K562 (cell line): ENCODE measurements at places on chromosomes 6 and 20. TPM values are rescaled to one million over a fixed set of nuclear protein-coding genes. Genes with fewer than 3 reads are reported as not detected.

DNA sequence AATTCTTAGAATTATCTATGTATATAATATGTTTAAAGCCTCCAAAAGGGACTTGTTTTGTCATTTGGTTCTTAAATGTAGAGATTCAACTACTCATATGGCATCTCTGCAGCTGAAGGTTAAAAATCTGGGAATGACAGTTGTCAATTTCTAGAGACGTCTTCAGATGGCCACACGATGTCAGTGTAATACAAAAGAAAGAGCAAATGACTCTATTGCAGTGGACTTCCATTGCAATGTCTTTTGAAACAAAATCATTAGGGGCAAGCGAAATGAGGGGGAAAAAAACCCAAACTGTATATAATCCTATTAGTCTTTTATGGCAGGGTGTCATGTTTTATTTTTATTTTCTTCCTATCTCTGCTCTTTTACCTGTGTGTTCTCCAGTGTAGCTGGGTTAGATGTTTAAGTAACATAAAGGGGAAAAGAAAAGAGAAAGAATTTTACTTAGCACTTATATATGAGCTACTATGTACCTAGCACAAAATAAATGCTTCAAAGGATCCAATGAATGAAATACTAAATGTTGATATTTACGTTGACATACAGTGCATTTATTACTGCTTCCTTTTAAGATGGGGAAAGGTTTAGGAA, 26.2 kb downstream of the CCN2 start:
- H3K27me3 ChIP-seq = no peaks in the 10 kb centered on the region
- no peaks in the 10 kb centered on the region for H3K36me3 ChIP-seq
- no peak overlapping the region for H3K4me3 ChIP-seq
- no peak overlapping the region for H3K27ac ChIP-seq
- no peaks in the 10 kb centered on the region for H3K4me1 ChIP-seq

DNA sequence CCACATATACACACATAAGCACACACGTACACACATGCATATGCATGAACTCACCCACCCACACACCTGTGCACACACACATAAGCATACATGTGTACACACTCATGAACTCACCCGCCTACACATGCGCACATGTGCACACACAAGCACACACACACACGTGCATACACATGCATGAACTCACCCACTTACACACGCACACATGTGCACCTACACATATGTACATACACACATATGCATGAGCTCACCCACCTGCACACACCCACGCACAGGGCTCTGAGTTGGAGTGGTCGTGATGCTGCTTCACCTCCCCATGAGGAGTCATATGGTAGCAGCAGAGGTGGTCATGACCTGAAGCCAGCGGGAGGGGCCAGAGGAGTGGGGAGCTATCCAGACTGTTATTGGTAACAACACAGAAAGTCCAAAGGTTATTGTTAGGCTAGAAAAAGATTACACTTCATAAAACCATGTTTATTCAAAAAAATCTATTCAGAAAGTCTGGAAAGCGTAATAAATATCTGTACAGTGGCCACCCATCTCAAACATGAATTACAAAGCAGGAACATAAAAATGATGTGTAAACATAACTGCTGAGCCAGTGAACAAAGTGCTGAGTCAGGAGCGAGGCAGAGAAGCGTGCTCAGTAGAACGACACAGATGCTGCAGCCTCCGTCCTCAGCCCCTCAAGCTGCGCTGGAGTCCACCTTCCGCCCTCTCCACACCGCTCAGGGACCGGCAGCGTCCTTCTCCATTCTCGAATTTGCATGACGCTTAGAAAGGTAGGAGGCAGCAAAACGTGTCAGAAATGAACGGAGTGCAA, 26.4 kb upstream of the MPC1 start:
- H3K36me3 ChIP-seq = no peaks in the 10 kb centered on the region
- peaks cover 11% of the 10 kb centered on the region; the same call in 1 of the 2 replicates for H3K4me1 ChIP-seq
- peak; percentile 22 for DNase-seq
- peaks cover 58% of the 10 kb centered on the region for H3K27me3 ChIP-seq

- no peak for DNase-seq
- no peaks in the 10 kb centered on the region for H3K4me1 ChIP-seq
- no peak overlapping the region for H3K27ac ChIP-seq
- H3K27me3 ChIP-seq = no peaks in the 10 kb centered on the region
- H3K4me3 ChIP-seq = no peak overlapping the region
These were observed 202.6 kb downstream of the TMEM242 start for GRCh38 chr6:157120534-157121232.

DNA sequence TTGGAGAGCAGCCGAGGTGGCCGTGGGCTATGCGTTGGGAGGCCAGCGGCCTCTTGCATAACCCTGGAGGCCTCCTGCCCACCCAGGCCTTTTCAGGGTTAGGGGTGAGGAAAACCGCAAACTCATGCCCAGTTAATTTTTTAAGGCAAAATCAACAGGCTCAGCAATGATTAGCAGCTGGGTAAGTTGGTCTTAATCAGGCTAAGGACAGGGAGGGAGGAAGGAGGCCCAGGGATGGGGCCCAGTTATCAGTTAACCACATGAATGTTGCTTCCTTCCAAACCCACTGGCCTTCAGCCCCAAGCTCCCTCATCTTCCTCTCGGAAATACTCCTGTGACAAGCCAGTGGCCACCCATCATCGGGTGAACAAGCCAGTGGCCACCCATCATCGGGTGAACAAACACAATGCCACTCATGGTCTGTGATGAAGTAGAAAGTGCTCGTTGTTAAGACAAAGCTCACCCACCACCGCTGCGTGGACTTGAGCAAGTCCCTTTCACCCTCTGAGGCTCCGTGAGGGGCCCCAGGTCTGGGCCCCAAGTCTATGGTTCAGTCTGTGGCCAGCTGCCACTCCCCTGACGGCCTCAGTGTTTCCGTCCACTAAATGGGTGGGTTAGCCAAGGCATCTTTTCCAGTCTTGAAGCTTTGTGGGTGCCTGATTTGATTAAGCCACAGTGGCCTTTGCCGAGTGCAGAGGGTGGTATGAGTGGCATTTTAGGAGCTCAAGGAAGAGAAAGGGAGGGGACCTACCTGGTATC, 39.4 kb downstream of the HNF4A start:
- H3K36me3 ChIP-seq = no peaks in the 10 kb centered on the region
- H3K27me3 ChIP-seq = peaks cover 17% of the 10 kb centered on the region; the same call in 1 of the 2 replicates
- peaks cover 19% of the 10 kb centered on the region for H3K4me1 ChIP-seq
- DNase-seq = peak; percentile 40
- H3K4me3 ChIP-seq = no peak overlapping the region
- H3K27ac ChIP-seq = no peak overlapping the region; the same call in 2 of the 3 replicates

DNA sequence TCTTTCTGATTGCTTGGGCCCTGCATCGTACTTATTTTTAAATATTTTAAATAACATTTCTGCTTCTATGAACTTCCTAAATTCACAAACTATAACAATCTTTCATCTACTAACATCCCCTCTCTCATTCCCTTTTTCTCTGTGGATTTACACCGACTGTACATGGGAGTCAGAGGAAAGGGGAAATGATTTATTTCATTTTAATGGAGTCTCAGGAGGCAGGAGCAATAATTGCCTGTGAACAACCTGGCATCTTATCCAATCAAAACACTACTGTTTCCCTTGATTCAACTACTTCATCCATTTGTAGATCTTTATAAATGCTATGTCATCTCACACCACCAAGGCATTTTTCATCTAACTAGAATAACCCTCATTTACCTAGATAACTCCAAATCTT, 89.6 kb downstream of the FHL5 start:
- DNase-seq = no peak
- H3K4me3 ChIP-seq = no peak overlapping the region
- H3K36me3 ChIP-seq = no peaks in the 10 kb centered on the region
- H3K27ac ChIP-seq = no peak overlapping the region
- H3K27me3 ChIP-seq = no peaks in the 10 kb centered on the region

DNA sequence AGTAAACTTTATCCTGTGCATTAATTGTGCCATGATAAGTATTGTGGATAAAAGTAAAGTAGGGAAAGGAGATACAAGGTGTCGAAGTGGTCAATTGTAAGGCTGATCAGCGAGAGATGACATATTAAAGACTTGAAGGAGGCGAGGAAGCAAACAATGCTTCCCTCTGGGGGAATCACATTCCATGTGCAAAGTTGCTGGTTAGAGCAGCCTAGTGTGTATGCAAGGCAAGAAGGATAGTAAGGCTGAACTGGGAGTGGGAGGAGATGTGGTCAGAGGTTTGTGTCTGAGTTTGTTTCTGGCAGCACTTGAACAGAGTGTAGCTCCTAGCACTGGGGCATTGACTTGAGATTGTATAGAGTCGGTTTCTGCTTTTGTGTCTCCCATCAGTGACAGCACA, 122.9 kb downstream of the SLC35F1 start:
- H3K36me3 ChIP-seq = no peaks in the 10 kb centered on the region
- H3K4me3 ChIP-seq = no peak overlapping the region
- no peaks in the 10 kb centered on the region for H3K4me1 ChIP-seq
- H3K27ac ChIP-seq = no peak overlapping the region
- DNase-seq = no peak

GRCh38 chr20:18144541-18145099, 7.0 kb downstream of the KAT14 start:
- no peak for DNase-seq
- no peak overlapping the region for H3K27ac ChIP-seq
- H3K27me3 ChIP-seq = no peaks in the 10 kb centered on the region
- H3K4me3 ChIP-seq = no peak overlapping the region
- H3K4me1 ChIP-seq = no peaks in the 10 kb centered on the region

- no peak overlapping the region for H3K4me3 ChIP-seq
- H3K4me1 ChIP-seq = no peaks in the 10 kb centered on the region
- DNase-seq = no peak
- H3K36me3 ChIP-seq = peaks cover 65% of the 10 kb centered on the region
- H3K27ac ChIP-seq = peak overlapping the region; percentile 16; the same call in 1 of the 3 replicates
- no peaks in the 10 kb centered on the region for H3K27me3 ChIP-seq
These were observed 24.6 kb downstream of the HBS1L start for GRCh38 chr6:135030056-135030473.

- no peak overlapping the region for H3K4me3 ChIP-seq
- no peaks in the 10 kb centered on the region for H3K36me3 ChIP-seq
- H3K27ac ChIP-seq = no peak overlapping the region
- no peaks in the 10 kb centered on the region; the same call in 2 of the 3 replicates for H3K27me3 ChIP-seq
These were observed 1.8 kb downstream of the CHRNA4 start for GRCh38 chr20:63359164-63359934.

DNA sequence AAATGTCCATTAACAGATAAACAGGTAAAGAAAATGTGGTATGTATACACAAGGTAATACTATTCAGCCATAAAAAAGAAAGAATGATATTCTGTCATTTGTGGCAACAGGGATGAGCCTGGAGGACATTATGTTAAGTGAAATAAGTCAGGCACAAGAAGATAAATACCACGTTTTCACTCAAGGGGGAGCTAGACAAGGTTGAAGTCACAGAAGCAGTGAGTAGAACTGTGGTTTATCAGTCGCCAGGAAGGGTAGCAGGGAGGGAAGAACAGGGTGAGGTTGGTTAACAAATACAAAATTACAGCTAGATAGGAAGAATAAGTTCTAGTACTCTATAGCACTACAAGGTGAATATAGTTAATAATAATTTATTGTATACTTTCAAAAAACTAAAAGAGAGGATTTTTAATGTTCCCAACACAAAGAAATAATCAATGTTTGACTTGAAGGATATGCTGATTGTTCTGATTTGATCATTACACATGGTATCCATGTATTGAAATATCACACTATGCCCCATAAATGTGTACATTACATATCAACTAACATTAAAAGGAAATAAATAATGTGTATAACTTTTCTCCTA, 21.1 kb downstream of the RTN4IP1 start:
- no peaks in the 10 kb centered on the region for H3K4me1 ChIP-seq
- no peak overlapping the region for H3K27ac ChIP-seq

DNA sequence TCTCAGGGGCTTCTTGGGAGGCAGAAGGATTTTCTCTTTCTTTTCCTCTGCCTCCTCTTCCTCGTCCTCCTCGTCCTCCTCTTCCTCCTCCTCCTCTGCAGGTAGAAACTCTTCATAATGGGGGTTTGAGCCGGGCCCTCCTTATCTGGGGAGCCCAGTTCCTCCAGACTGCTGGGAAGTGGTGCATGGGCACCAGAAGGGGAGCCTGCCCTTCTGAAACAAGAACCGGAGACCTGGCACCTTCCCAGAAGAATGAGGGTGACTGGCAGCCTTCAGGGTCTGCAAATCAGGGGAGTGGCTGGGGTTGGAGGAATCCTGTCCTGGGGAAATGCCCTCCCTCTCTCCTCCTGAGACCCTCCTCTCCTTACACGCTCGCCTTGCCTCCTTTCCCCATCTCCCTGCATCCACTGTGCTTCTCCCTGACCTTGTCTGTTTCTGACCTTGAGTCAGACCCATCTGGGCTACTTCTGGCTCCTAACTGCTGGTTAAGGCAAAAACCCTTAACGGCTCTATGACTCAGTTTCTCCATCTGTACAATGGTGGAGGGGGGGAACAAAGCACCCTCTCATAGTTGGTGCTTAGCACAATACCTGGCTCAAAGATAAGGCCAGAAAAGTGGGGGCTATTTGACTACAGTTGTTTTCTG, 1.7 kb downstream of the TULP1 start:
- H3K27me3 ChIP-seq = peaks cover 38% of the 10 kb centered on the region
- H3K4me1 ChIP-seq = no peaks in the 10 kb centered on the region
- H3K36me3 ChIP-seq = no peaks in the 10 kb centered on the region

DNA sequence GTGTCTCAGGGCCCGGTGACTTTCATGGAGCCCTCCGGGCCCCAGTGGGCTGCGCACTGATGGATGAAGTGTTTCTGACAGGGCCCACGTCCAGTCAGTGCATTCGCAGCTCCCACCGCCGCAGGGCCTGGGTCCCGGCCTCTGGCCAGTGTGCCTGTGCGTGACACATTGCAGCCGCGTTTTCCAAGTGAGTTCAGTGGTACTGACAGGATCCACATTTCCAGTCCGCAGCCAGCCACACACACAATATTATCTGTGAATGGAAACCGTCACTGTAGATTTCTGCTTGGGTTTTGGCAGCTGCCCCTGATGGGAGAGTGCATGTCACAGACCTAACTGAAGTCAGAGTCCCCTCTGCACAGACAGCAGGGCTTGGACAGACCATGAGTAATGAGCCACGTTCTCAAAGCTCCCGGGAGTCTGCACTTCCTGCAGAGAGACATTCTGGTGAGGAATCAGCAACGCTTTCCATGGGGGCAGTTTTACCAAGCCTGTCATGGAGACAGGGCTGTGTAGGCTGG, 171.4 kb downstream of the MYLK4 start:
- DNase-seq = no peak
- no peaks in the 10 kb centered on the region for H3K36me3 ChIP-seq
- H3K27me3 ChIP-seq = peaks cover 11% of the 10 kb centered on the region; the same call in 2 of the 3 replicates
- no peak overlapping the region for H3K4me3 ChIP-seq

DNA sequence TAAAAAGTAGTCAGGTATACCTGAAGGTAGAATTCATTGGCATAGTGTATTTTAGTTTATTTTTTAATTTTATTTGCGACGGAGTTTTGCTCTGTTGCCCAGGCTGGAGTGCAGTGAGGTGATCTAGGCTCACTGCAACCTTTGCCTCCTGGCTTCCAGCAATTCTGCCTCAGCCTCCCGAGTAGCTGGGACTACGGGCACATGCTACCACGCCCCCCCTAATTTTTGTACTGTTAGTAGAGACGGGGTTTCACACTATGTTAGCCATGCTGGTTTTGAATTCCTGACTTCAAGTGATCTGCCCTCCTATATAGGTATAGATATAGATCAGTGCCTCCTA, 102.8 kb upstream of the PRSS16 start:
- H3K27me3 ChIP-seq = no peaks in the 10 kb centered on the region
- peak overlapping the region; percentile 93 for H3K27ac ChIP-seq
- H3K4me3 ChIP-seq = peak overlapping the region; percentile 71
- H3K36me3 ChIP-seq = peaks cover 59% of the 10 kb centered on the region
- DNase-seq = no peak
- peaks cover 4% of the 10 kb centered on the region for H3K4me1 ChIP-seq

- DNase-seq = no peak
- H3K36me3 ChIP-seq = no peaks in the 10 kb centered on the region
These were observed 144.9 kb downstream of the SOX4 start for GRCh38 chr6:21738180-21739094.

DLK2 gene
- total RNA-seq = 0.36 and 0.53 TPM in 2 replicates

HRH3 gene
- total RNA-seq = not detected in 2 replicates

TRIM31 gene
- not detected in 2 replicates for total RNA-seq

ZSCAN23 gene
- 0.22 and 0.34 TPM in 2 replicates for total RNA-seq
